ENCODE measurements at places on chromosomes 16 and 17.

GRCh38 chr16:84758627-84759026, 58.8 kb downstream of the USP10 start:
- DNase-seq, result no peak

DNA sequence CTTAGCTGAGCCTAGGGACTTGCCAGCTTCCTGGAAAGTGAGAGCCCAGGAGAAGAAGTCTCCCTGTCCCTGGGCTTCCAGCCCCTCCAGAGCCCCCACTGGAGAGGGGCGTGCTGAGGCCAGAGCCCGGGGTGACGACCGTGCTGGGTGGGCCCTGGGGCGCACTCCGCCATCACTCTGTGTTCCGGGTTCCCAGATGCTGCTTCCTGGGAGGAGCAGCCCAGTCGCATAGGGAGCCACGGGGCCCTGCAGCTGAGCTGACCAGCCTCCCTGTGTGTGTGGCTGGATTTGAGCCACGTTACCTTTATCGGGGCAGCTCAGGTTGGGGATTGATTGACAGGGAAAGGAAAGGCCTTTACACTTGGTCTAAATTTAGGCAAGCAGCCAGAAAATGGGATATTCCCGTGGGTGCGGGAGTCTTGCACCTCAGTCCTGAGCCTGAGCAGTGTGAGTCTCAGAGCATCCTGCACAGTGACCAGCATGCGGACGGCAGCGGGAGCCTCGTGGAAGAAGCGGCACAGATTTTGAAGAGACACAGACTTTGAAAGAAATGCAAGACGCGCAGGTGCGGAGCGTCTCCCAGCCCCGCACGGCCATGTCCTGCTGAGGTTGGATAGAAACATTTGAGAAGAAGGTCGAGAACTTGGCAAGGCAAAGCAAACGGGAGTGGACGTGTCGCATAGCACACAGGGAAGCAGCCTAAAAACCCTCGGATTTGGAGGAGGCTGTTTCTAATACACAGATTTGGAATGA, 51.3 kb upstream of the ZNF750 start:
- no peak for DNase-seq

DNA sequence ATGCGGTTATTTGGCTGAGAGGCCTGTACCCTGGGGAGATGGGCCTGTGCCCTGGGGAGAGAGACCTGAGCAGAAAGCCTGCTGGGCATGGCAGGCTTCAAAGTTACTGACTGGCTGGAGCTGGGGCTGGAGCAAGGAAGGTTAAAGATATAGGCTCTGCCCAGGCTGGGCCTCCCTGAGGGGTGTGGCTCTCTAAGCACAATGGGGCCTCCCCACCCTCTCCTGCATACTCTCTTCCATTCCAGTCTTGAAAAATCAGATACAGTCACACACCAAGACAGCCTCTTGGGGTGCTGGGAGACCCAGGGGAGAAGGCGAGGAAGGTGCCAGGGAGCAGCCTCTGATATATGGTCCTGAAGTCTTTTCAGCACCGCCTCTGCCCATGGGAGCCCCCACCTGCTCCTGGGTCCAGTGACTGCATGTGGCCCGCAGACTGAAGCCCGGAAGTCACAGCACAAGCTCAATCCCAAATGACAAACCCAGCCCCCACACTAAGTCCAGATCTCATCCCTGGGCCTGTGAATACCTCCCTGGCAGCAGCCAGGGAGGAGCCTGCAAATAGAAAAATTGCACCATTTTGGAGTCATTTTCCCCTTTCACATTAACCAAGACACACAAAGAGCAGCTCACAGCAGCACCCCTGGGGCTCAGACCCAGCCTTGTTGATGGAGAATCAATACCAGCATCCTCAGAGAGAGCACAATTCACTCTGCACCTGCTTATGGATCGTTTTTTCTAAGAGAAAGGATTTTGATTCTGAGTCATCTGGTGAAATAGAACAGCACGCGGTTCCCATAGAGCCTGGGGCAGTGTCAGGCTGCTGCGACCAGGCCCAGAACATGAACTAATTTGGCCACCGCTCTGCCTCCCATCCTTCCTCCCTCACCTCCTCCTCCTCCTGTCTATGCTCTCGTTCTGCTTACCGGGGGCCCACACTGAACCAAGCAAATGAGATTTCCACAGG, 25.6 kb upstream of the CACNG1 start:
- DNase-seq, result no peak

- DNase-seq, result peak; percentile 52
Observed at GRCh38 chr17:74759243-74759801, 10.9 kb downstream of the NHERF1 start.

- no peak for DNase-seq
Observed at GRCh38 chr16:69830534-69831211, 68.5 kb downstream of the WWP2 start.

- DNase-seq, result no peak
Observed at GRCh38 chr16:65406116-65406515, 284.3 kb upstream of the CDH11 start.

DNA sequence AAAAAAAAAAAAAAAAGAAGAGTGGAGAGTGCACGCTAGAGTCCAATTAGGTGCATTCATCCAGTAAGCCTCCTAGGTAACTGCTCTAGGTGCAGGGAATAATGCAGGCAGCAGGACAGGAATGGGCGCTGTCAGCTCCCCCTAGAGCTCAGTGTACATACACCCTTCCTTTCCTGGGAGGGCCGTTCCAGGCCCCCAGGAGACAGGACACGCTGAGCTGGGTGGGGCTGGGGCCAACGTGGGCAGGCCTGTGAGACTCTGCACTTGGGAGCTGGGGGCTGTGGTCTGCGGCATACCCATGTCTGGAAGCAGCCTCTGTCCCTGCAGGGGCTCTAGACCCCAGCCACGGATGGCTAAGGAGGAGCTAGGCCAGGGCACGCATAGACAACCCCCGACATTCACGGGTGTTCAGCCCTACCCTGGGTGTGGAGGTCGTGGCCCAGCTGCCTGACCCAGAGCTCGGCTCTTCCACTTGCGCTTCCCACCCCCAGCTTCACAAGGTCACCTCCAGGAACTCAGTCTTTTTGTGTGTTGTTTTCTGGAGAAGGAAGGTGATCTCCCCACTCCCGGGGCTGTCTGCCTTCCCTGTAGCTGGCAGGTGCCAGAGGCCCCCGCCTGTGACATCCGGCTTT, 1.0 kb upstream of the ANTKMT start:
- DNase-seq, result no peak

DNA sequence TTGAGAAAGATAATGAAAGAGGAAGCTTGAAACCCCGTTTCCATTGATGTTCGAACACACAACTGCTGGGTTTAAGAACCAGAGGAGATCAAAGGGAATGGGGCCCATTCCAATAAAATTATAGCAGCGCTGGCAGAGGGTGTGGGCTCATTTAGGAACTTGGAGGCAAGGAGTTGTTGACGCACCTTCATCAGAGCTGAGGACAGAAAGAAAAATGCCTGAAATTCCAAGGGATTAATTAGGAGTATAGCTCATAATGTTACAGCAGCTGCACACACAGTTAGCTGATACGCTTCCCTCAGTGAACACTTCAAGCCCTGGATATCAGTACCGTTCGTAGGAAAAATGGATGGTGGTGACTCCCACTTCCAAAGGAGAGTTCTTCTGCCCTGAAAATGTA, 127.2 kb downstream of the AXIN2 start:
- no peak for DNase-seq

DNA sequence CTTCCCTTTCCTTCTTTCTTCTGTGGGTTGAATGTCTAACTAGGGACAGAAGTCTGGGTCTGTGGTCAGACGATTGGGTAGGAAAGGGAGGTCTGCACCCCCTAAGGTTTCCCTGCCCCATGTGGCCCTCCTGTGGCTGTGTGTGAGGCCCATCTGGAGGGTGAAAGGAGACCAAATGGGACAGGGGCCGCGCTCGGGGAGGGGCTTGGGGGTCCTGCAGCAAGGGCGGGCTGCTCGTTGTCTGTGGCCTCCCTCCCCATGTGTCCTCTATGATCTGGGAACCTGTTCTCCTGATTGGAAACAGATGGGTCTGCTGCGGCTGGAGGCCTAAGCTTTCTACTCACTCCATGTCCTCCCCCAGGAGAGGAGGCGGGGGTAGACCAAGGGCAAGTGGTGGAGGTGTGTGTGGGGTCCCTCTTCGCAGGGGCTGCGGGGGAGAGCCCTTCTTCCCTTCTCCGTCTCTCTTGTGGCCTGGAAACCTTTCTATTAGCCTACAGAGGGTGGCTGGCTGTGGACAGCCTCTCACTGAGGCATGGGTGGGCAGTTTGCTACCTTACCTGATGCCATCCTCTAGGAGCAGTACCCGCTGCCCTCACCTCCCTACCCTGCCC, 18.6 kb downstream of the IGFBP4 start:
- DNase-seq, result no peak

GRCh38 chr16:85561248-85562092, 51.7 kb upstream of the GSE1 start:
- no peak for DNase-seq

GRCh38 chr17:10109146-10109545, 89.3 kb downstream of the GAS7 start:
- no peak for DNase-seq

DNA sequence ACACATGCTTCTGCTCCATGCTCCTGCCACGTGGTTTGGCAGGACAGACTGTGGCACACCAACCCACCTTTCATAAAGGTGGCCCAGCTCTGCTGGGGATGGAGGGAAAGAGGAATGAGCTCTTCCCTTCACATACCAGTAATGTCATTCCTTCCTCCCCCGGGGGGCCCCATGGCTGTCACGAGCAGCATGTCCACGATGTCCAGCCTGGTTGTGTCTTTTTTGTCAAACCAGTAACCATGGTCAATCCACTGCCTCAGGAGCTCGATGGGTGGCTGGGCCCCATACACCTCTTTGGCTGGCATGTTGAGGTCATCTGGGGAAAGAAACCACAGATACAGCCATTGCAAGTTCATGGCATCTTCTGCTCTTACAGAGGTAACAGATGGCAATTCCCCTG, 96.6 kb downstream of the LYRM1 start:
- DNase-seq, result no peak

DNA sequence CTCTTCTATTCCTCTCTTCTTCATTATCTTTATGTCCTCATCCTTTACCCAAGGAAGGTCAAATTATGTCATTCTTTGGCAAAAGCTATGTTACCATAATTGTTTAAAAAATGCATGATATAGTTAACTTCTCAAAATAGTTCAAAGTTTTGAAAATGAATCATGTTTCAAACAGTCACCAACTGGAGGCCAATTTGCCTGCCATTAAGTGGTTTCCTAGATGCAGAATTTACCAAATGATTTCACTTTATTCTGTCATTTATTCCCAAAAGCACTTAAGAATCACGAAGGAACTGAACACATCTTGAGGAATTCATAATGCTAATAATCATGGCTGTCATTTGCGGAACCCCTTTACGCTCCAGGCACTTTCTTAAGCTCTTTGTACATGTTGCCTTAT, 190.9 kb upstream of the CDH11 start:
- no peak for DNase-seq

DNA sequence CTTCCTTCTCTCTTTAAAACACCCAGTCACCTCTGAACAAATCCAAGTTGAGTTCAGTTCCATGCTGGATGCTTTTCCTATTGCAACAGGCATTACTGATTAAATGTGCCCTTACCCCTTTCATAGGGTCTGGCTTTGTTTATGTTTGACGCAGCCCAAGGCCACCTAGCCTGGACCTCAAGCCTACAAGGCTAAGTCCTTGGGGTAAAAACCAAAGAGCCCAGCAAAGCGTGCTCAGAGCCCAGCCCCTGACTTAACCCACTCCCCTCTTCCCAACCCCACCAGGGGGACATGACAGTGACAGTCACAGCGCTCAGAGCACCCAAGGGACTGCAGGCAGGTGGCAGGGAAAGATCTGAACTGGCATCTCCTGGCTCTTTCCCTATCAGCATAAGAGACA, 200.6 kb downstream of the XYLT1 start:
- no peak for DNase-seq

- peak; percentile 28 for DNase-seq
Observed at GRCh38 chr17:82603981-82604448, 44.2 kb downstream of the WDR45B start.

- peak; percentile 29 for DNase-seq
Observed at GRCh38 chr16:81315271-81316175, 761 bp downstream of the GAN start.

GRCh38 chr17:74205274-74205673, 1.8 kb downstream of the RPL38 start:
- DNase-seq, result no peak

DNA sequence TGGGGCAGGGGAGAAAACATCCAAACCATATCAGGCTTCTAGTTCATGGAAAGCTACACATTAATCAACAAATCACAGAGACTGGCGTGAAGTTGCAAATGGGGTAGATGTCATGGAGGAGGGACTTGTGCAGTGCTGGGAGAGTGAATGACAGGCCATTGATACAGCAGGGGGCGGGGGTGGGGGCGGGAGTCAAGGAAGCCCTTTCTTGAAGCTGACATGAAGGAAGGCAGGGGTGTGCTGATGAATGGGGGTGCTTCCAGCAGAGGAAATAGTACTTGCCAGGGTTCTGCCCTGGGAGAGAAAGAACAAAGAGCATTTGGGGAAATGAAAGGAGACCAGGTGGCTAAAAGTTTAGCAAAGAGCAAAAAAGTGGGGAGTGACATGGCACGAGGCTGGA, 269.9 kb downstream of the SHISA9 start:
- no peak for DNase-seq

- no peak for DNase-seq
Observed at GRCh38 chr16:82108774-82109173, 61.2 kb downstream of the MPHOSPH6 start.

DNA sequence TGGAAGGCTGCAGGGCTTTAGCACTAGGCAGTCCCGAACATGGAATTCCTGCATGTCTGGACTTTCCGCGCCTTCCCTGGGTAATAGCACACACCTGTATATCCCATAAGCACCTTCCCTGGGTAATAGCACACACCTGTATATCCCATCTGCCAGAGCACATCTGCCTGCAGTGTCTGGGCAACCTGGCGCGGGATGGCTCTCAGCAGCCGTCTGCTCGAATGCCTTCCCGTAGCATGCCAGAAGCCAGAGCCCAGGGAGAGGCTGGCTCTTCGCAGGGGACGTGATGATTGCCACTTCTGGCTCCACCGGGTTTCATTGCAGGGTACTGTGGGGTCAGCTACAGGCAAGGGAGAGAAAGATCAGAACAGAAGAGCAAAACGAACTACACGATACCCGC, 21.3 kb downstream of the MBTPS1 start:
- DNase-seq, result no peak

- no peak for DNase-seq
Observed at GRCh38 chr17:13074026-13074425, 56.2 kb upstream of the ELAC2 start.

DNA sequence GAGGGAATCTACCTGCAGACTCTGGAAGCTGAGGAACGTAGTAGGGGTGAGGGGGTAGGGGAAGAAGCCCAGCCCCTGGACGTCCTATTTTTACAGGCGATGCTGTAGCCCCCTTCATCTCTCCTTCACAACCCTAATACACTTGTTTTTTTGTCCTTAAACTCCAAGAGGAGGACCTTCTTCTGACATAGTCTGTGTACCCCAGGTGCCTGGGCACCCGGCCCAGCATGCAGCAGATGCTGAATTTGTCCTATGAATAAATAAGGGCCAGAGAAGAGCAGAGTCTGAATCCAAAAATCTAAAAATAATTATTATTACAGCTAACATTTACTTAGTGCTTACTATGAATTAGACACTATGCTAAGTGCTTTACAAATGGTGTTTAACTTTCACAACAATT, 5.1 kb downstream of the KIF18B start:
- DNase-seq, result no peak

Data from naive thymus-derived CD4-positive, alpha-beta T cell (primary cell).